NCI-H524 (cell line): ENCODE measurements at places on chromosomes 5 and 9.

DNA sequence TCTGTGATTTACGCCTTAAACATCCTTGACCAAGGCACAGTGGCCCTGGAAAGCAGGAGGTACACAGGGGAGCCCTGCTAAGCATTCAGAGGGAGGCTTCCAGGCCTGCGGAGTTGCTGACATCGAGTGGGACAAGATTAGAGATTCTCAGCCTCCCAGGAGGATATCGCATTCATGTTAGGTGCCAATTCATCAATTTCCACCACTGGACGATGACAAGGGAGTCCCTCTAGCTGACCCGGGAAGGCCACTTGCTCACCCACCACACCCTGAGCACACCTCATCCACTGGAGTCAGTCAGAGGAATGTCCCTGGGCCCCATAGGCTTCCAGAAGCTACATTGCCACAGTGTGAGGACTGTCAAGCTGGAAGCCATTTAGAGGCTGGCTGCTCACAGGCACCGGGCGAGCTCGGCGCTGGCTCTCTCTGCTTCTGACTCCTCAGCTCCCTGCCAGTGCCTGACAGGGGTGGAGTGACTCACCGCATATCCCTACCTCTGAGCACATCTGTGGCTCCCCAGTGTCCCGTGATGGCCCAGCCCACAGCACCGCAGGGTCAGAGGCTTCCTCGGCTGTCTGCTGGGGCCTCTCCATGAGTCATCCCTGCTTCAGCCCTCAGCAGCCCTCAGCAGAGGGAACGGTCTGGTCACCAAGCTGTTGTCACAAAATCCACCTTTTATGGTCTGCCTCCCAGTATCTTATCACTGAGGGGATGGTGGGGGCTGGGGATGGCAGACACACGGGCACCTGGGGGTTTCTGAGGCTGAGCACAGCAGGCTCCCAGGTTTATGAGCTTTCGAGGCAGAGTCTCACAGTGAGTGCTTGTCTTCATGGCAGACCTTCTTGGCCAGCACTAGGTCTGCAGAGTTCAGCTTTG, 117.5 kb downstream of the ZNF608 start:
- no peak for DNase-seq

DNA sequence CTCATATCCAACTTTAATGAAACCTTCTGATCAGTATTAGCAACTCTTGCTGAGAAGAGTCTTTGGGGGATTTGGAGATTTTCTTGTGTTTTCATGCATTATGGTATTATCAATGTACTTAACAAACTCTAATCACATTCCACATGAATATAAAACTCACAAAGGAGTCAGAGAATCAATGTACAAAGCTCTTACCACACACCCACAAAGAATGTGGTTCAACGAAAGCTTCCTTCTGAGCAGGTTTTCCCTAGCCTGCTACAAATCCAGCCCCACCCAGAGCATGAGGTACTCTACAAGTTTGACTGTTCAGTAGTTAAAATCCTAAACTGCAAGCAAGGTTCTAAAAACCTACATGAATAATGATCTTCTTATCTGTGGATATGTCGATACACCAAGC, 210.1 kb downstream of the TARS1 start:
- no peak for DNase-seq

DNA sequence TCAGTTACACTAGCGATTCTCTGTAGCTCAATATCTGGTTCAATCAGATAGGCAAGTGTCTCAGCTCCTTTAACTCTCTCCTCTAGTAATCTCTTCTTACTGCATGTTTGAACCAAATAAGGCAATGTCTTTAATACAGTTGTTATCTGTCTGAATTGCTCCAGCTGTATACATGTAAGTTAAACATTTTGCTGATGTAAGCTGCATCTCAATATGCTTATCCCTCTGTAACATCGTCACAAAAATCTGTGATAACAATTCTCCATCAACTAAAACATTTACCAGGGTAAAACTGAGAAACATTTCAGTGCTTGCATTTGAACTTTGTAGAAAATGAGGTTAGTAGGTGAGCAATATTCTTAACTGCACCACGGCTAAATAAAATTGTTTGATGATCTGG, 29.6 kb upstream of the IGFBPL1 start:
- no peak for DNase-seq

GRCh38 chr5:80042330-80042729, 7.2 kb downstream of the THBS4 start:
- DNase-seq, result peak; percentile 11

- no peak for DNase-seq
Observed at GRCh38 chr5:107466233-107466769, 204.4 kb downstream of the EFNA5 start.

DNA sequence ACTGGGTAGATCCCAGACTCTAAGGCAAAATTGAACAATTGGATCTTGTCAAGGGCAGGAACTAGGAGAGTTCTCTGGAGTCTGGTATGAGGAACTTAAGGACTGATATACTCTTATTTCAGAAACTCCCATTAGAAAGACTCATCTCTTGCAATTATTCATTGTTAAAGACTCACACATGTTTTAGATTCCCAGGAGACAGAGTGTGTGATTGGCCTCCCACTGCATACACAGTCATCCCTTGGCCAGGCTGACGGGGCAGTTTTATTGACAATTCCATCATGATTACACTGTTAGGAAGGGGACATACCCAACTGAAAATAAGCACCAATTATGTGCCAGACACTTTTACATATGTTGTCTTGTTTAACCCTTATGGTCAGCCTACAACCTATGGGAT, 347.2 kb downstream of the DMAC1 start:
- no peak for DNase-seq

GRCh38 chr9:72949918-72950325, 2.9 kb downstream of the ALDH1A1 start:
- no peak for DNase-seq

DNA sequence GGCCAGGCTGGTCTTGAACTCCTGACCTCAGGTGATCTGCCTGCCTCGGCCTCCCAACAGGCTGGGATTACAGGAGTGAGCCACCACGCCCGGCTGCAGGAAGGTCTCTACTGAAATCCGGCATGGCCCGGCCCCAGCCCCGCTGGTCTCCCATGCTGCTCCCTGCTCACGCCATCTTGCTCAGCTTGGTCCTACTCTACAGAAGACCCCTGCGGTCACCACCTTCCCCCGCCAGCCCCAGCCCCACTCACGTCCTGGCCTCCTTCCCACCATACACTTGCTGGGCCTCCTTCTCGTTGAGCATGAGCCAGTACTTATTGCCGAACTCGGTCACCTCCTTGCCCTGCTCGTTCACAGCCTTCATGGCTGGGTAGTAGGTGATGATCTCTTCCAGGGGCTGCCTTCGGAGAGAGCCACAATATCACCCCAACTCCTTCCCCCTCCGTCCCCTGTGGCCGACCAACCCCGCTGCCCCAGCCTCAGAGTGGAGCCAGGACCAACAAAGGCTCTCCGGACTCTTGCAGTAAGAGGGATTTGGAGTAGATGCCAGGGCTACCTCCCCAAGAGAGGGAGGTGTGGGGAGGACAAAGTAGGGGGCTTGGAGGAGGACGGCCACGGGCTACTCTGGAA, 4.0 kb downstream of the PTGES2 start:
- no peak for DNase-seq

GRCh38 chr5:154352960-154353548, 92.7 kb upstream of the SAP30L start:
- no peak for DNase-seq

DNA sequence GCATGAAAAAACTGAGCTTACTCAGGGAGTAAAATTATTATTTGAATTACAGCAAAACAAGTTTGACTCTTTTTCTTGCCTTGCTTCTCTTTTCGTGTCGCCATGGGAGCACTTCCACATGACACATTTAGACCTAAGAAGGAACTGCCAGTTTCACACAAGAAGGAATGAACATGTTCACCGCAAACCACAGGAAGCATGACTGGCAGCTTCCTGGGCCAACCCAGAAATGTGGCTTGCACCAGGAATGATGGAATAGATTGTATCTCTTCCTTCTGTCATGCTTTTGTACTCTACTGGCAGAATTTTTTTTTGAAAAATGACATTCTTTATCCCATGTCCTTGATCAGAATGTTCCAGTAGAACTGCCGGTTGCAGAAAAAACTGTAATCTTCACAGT, 32.9 kb upstream of the MAN2A1 start:
- DNase-seq, result no peak

DNA sequence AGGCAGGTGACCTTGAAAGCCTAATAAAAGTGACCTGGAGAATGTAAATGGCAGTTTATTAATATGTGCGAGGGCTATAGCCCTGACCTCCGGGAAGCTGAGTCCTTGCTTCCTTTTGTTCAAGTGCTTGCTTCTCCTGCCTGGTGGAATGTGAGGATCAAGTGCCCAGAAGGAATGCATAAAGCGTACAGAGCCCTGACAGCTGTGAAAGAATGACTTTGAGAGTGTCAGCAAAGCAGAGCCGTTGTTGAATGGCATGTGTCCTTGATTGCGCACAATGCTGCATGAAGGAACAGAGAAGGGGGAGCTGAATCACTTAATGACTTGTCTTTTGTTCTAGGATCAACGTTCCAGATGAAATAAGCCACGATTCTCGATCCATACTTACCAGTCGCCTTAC, 133.0 kb downstream of the SLF1 start:
- no peak for DNase-seq

- no peak for DNase-seq
Observed at GRCh38 chr5:141870871-141871270, 7.3 kb downstream of the PCDH1 start.

GRCh38 chr5:165579911-165580310, 2074.5 kb downstream of the MAT2B start:
- DNase-seq, result no peak

- DNase-seq, result no peak
Observed at GRCh38 chr5:40240671-40241070, 439.0 kb upstream of the PTGER4 start.

DNA sequence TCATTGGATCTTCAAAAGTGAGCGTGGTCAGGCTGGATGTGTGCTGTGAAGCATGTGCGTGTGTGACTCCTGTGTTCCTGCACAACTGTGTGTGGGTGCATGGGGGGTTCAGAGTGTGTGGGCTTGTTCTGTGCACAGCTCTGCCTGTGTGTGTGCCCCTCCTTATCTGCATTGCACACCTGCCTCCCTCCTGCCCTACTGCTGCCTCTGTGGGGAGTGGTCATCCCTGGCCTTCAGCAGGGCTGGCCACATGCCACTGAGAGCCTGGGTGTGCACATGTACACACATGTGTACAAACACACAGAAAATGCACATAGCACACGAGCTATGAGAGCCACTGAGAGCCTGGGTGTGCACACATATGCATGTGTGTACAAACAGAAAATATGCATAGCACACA, 92.1 kb downstream of the CACNA1B start:
- no peak for DNase-seq

DNA sequence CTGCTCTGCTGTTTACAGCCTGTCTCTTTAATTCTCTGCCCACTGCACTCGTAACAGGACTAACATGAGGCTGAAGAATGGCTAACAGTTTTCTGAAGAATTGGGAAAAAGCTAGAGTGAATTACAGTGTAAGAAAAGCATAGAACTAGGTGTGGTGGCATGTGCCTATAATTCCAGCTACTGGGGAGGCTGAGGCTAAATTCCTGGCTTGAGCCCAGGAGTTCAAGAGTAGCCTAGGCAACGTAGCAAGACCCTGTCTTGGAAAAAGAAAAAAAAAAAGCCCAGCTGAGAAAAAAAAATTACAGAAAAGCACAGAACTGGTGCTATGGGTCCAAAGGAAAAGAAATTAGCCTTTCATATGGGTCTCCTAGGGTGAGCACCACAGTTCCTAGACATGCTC, 13.9 kb upstream of the UHRF2 start:
- no peak for DNase-seq

- DNase-seq, result peak; percentile 39
Observed at GRCh38 chr9:17810728-17811571, 232.1 kb downstream of the SH3GL2 start.

GRCh38 chr9:113738496-113738892, 137.6 kb upstream of the ZNF618 start:
- DNase-seq, result no peak

DNA sequence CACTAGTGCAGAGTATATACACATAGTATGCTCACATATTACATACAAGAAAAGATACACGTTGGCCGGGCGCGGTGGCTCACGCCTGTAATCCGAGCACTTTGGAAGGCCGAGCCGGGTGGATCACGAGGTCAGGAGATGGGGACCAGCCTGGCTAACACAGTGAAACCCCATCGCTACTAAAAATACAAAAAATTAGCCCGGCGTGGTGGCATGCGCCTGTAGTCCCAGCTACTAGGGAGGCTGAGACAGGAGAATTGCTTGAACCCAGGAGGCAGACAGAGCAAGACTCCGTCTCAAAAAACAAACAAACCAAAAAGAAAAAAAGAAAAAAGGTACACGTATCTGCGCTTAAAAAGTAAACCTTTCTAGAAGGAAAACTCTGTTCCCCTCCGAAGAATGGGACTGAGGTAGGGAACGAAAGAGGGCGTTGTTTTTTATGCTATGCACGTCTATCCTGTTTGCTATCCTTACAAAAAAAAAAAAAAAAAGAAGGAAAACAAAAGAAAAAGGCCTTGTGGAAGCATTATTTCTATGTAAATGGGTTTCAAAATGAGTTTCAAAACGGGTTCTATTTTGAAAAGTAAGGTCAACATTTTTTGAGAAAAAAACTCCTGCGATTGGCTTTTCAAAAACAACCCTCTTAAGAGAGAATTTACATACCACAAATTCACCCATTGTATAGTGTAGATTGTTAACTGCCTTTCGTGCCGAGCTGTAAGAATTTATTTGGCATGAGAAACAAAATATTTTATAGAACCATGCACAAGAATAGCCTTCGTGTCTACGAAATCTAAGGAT, 1.2 kb downstream of the AK3 start:
- DNase-seq, result no peak

DNA sequence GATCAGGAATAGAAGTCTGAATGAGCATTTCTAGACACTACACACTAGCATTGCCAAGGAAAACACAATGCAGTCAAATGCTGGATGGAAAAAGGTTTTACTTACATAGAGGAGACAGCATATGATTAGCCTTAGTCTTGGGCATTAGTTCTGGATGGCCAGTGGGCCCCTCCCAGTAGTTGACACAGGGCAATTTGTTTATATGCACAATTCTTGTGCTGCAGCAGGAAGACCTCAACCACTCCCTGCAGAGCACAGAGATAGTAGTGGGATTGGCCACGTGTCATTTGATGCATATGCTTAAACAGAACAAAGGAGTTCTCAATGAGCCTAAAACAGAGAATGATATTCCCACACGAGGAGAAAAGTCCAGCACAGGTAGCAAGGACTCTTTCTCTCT, 1496.2 kb upstream of the CDH6 start:
- no peak for DNase-seq

GRCh38 chr5:61468483-61468865, 136.4 kb downstream of the ZSWIM6 start:
- no peak for DNase-seq

GRCh38 chr9:91298311-91298710, 63.4 kb downstream of the AUH start:
- no peak for DNase-seq
